Bronchial smooth muscle cell (primary cell): ENCODE measurements at places on chromosomes 2 and 18. TPM values are rescaled to one million over a fixed set of nuclear protein-coding genes. Genes with fewer than 3 reads are reported as not detected.

The CHRND gene
- not detected in 2 replicates for total RNA-seq

The IL1B gene
- total RNA-seq: 0.63 TPM in 1 of 2 replicates, not detected in the other

The CCDC102B gene
- total RNA-seq: 5.3 and 15.0 TPM in 2 replicates

The DPYSL5 gene
- not detected in 2 replicates for total RNA-seq

The WDR33 gene
- total RNA-seq: 21.1 and 29.5 TPM in 2 replicates

The CD8B2 gene
- not detected in 2 replicates for total RNA-seq

The AGXT gene
- not detected in 2 replicates for total RNA-seq

The ADD2 gene
- not detected in 2 replicates for total RNA-seq

The BCL11A gene
- under 0.01 and 0.17 TPM in 2 replicates for total RNA-seq

The ACAA2 gene
- total RNA-seq: 59.9 and 75.9 TPM in 2 replicates

The IL37 gene
- total RNA-seq: not detected in 2 replicates

The RND3 gene
- total RNA-seq: 213 and 557 TPM in 2 replicates

The RAB17 gene
- total RNA-seq: 0.17 and 0.47 TPM in 2 replicates

The PIEZO2 gene
- 1.3 and 3.3 TPM in 2 replicates for total RNA-seq

The OR6B2 gene
- not detected in 2 replicates for total RNA-seq

The SPDYA gene
- 0.86 and 1.3 TPM in 2 replicates for total RNA-seq

The MERTK gene
- 0.63 and 0.86 TPM in 2 replicates for total RNA-seq

The COLEC12 gene
- total RNA-seq: 64.0 and 144 TPM in 2 replicates

The RFX8 gene
- total RNA-seq: 7.3 and 10.4 TPM in 2 replicates

The SLC38A11 gene
- total RNA-seq: 0.09 and 0.47 TPM in 2 replicates

The LOXHD1 gene
- not detected in 2 replicates for total RNA-seq

The NIFK gene
- total RNA-seq: 18.6 and 24.1 TPM in 2 replicates

The PLCL1 gene
- total RNA-seq: 0.60 and 3.0 TPM in 2 replicates

The COL4A4 gene
- 0.16 and 0.17 TPM in 2 replicates for total RNA-seq

The ARHGAP28 gene
- 0.32 and 5.0 TPM in 2 replicates for total RNA-seq

The OSR1 gene
- 9.7 and 27.0 TPM in 2 replicates for total RNA-seq

The SLC4A3 gene
- total RNA-seq: 2.0 and 2.2 TPM in 2 replicates

The MOCOS gene
- 2.2 and 4.3 TPM in 2 replicates for total RNA-seq

The ZNF396 gene
- 1.4 and 2.2 TPM in 2 replicates for total RNA-seq

The NT5DC4 gene
- total RNA-seq: not detected in 2 replicates

The EPB41L3 gene
- 91.1 and 127 TPM in 2 replicates for total RNA-seq

The CFAP65 gene
- under 0.01 TPM in 1 of 2 replicates, not detected in the other for total RNA-seq

The GULP1 gene
- total RNA-seq: 39.8 and 46.8 TPM in 2 replicates

The MRPL19 gene
- total RNA-seq: 22.4 and 27.0 TPM in 2 replicates

The INPP4A gene
- 17.8 and 32.4 TPM in 2 replicates for total RNA-seq

The LIMS4 gene
- 0.77 and 4.7 TPM in 2 replicates for total RNA-seq

The CPLX4 gene
- total RNA-seq: not detected in 2 replicates

The TAF1B gene
- 18.3 and 22.8 TPM in 2 replicates for total RNA-seq

The ZNF514 gene
- total RNA-seq: 11.8 and 12.8 TPM in 2 replicates

The LIPG gene
- total RNA-seq: 0.17 and 0.63 TPM in 2 replicates

The COL6A3 gene
- total RNA-seq: 1,632 and 2,334 TPM in 2 replicates

The SFXN5 gene
- 9.6 and 10.0 TPM in 2 replicates for total RNA-seq

The LBH gene
- 50.3 and 73.4 TPM in 2 replicates for total RNA-seq

The SLC14A1 gene
- 55.5 and 131 TPM in 2 replicates for total RNA-seq

The CMPK2 gene
- 0.17 and 0.47 TPM in 2 replicates for total RNA-seq

The STON1 gene
- 6.7 and 12.8 TPM in 2 replicates for total RNA-seq

The IMMT gene
- total RNA-seq: 26.4 and 38.9 TPM in 2 replicates

The DES gene
- 2.4 and 2.7 TPM in 2 replicates for total RNA-seq

The SCYGR4 gene
- not detected in 2 replicates for total RNA-seq

The ANTXR1 gene
- 29.9 and 31.8 TPM in 2 replicates for total RNA-seq

The SESTD1 gene
- total RNA-seq: 33.7 and 36.7 TPM in 2 replicates

The CLK1 gene
- total RNA-seq: 76.1 and 107 TPM in 2 replicates

The FOXI3 gene
- not detected in 2 replicates for total RNA-seq

The KYNU gene
- total RNA-seq: 1.6 and 13.2 TPM in 2 replicates

The KDM3A gene
- 28.0 and 31.1 TPM in 2 replicates for total RNA-seq
